ENCODE measurements at places on chromosomes 2 and 18.

- no peak for DNase-seq
Observed at GRCh38 chr18:363301-364085, 95.6 kb upstream of the THOC1 start.

GRCh38 chr2:236731767-236732580 is 162.3 kb downstream of the ACKR3 start:
- DNase-seq: no peak

- no peak for DNase-seq
Observed at GRCh38 chr2:5978131-5978751, 286.1 kb downstream of the SOX11 start.

DNA sequence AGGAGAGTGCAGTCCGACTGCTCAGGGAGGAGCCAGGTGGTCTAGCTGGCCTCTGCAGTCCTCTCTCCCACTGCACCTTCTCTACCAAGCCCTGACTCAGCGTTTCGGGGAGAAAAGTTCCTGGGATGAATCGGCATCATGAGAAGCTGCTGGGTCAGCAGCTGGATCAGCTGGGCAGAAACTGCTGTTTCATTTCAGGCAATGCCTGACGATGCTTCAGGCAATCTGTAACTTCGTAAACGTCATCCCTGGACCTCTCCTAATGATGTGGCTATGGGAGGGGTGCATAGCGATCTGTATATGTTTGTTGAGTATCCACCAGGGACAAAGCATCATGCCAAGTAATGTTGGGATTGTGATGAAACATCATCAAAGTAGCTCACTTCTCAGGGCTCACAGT is 20.7 kb downstream of the LIPG start:
- DNase-seq: no peak

- DNase-seq: no peak
Observed at GRCh38 chr2:42076357-42077225, 28.8 kb downstream of the PKDCC start.

DNA sequence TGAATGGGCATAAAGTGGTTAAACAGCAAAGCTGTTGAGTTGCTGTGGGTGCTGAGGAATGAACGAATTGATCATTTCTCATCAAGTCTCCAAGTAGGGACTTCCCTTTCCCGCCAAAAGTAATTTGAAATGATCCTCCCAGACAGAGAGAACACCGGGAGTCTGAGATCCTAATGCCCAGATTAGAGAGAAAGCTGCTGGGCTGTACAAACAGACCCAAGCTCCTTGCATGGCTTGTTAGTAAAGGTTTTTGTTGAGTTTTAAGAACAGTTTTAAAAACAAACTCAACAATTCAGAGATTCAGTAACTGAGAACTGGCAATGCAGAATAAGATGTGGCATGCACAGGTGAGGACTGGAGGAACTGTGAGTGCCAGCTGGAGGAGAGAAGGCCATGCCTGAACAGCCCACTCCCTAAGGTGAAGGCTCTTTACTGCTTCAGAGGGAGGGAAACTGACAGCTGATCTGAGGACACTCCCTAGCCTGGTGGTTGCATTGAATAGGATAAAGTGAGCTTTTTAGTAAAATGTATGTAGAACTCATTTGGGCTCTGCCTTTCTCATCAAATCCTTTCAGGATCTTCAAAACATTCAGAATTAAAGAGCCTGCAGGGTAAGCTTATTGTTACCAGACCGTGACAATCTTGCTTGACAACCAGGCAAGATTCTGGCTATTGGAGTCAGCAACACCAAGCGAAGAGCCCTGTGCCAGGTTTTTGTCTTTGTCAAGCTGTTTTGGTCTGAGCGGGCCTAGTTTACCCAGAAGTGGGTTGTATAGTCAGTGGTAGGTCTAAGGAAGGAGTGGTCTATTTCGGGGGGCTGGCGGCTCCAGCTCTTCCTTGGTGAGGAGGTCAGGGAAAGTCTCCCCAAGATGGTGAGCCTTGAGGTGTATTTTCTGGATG is 63.2 kb upstream of the IGFBP5 start:
- no peak for DNase-seq

DNA sequence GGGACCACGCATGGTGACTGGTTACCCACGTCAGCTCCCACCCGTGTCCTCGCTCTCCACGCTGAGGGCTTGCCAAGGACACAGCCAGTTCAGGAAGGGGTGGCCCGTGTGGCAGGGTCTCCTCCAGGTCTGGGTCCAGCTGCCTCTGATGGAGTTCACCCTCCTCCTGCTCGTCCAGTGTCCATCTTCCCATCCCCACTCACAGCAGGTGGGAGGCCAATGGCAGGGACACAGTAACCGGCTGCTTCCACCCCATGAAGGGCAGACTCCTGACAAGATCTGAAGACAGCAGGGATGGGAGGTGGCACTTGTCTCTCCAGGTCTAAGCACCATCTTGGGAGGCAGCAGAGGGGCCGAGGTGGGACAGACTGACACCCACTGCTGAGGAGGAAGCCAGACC is 106.4 kb downstream of the NDUFA10 start:
- no peak for DNase-seq

DNA sequence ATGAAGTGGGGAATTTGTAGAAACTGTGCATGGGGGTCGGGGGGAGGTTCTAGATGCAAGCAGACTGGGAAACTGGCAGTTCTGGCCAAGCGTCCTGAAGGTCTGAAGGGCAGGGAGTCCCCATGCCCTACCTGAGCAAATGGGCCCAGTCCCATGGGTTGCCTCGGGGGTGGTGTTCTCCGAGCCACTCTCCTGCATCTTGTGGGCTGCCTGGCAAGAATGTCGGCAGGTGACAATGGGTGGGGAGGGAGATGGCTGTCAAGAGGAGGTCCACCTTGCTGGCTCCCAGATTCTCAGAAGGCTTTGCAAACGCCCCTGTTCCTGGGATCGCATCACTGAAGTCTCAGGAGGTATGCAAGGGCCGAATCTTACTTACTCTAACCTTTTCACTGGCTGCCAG is 21.3 kb downstream of the INHBB start:
- DNase-seq: no peak

- DNase-seq: peak; percentile 80
Observed at GRCh38 chr18:61581578-61582201, 248.5 kb downstream of the CDH20 start.

All from HEK293T (cell line).